Activated T-cell treated with anti-CD3 and anti-CD28 coated beads for 24 hours (primary cell): ENCODE measurements at places on chromosomes 5 and 9.

- no peak for DNase-seq
These were observed 70.9 kb upstream of the FSD1L start for GRCh38 chr9:105376893-105377292.

GRCh38 chr9:114677418-114677817 lies 4.6 kb downstream of the TEX48 start:
- no peak for DNase-seq

- no peak for DNase-seq
These were observed 2.2 kb downstream of the DOCK8 start for GRCh38 chr9:216866-217265.

GRCh38 chr5:179114756-179115155 lies 54.6 kb downstream of the ZNF354C start:
- DNase-seq = no peak
